ENCODE measurements at places on chromosomes 3 and 15. TPM values are rescaled to one million over a fixed set of nuclear protein-coding genes. Genes with fewer than 3 reads are reported as not detected.

CCR3 gene
- 2.0 TPM for total RNA-seq

CCR9 gene
- total RNA-seq = 9.7 TPM

SLC9C1 gene
- total RNA-seq = 0.28 TPM

C15orf62 gene
- 0.82 TPM for total RNA-seq

GOLGA8S gene
- 0.49 TPM for total RNA-seq

NR2E3 gene
- total RNA-seq = not detected

TJP1 gene
- not detected for total RNA-seq

SLC38A3 gene
- total RNA-seq = not detected

LIPH gene
- total RNA-seq = not detected

ZNF774 gene
- 1.6 TPM for total RNA-seq

SPRED1 gene
- 0.07 TPM for total RNA-seq

ADGRG7 gene
- not detected for total RNA-seq

C2CD4A gene
- total RNA-seq = 0.07 TPM

TM6SF1 gene
- total RNA-seq = 13.3 TPM

DNA sequence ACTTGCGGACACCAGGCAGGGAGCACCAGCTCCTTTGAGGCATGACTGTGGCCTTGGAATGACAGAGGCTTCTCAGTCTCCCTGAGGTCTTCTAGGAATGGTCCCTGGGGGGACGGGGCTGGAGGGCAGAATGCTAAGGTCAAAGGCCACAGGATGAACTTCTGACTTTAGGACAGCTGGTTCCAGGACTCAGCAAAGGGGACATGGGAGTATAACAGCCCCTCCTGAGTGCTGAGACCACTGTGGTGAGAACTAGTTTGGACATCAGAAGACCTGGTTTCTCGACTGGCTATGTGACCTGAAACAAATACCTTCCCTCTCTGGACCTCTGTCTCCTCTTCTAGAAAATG is 17.8 kb downstream of the ITGA11 start:
- no peak overlapping the region for H3K4me3 ChIP-seq
- DNase-seq = peak; percentile 14
- no peaks in the 10 kb centered on the region for H3K4me1 ChIP-seq
- peaks cover 3% of the 10 kb centered on the region for H3K27me3 ChIP-seq
- H3K27ac ChIP-seq = no peak overlapping the region

DNA sequence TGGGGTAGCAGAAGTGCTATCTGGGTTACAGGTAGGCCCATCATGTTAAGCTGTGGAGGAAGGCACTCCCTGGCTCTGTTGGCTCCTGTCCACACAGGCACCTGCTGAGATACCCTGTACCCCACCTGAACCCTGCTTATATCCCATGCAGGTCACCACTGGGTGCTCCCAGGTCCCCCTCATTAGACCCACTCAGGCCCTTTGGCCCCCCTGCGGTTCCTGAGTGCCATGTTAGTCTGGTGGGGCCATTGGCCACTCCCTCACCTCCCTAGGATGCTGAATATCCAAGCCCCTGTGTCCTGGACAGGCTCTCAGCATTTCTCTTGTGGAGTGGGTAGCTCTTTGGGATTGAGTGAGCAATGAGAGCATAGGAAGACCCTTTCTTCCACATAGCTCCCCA is 128.2 kb downstream of the EPHB1 start:
- no peak overlapping the region for H3K4me3 ChIP-seq
- no peaks in the 10 kb centered on the region for H3K36me3 ChIP-seq
- no peak overlapping the region for H3K27ac ChIP-seq

GRCh38 chr3:49173116-49173791 is 1.9 kb downstream of the KLHDC8B start:
- no peaks in the 10 kb centered on the region for H3K27me3 ChIP-seq
- no peak overlapping the region for H3K4me3 ChIP-seq
- H3K36me3 ChIP-seq = no peaks in the 10 kb centered on the region
- peaks cover 17% of the 10 kb centered on the region for H3K4me1 ChIP-seq
- no peak for DNase-seq

- H3K4me1 ChIP-seq = peaks cover 2% of the 10 kb centered on the region
- H3K27me3 ChIP-seq = peaks cover 15% of the 10 kb centered on the region
- no peak overlapping the region for H3K27ac ChIP-seq
- H3K36me3 ChIP-seq = no peaks in the 10 kb centered on the region
These were observed 5.3 kb downstream of the KLF15 start for GRCh38 chr3:126351771-126352475.

DNA sequence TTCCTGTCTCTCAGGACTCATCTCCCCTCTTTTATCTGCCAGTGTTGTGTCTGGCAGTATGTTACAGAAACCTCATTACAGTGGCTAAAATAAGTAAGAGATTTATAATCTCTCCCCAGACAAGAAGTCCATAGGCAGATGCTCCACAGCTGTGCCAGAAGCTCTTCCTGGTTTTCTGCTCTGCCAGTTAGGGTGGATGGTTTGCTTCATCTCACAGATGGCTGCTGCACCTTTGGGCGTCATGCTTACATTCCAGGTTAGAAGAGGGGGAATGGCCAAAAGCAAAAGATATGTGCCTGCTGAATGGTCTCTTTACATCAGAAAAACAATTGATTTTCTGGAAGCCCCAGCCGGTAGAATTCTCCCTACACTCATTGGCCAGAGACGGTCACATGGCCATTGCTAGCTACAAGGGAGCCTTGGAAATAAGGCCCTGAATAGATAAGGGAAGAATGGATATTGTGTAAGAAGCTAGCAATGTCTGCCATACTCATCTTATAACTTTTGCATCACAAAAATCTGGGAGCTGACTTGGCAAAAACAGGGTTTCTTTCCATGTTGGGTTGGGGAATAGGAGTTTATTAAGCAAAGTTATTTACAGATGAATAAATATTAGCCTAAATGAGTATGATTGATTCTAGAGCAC is 91.1 kb downstream of the PDCD6IP start:
- H3K36me3 ChIP-seq = no peaks in the 10 kb centered on the region
- DNase-seq = no peak
- no peaks in the 10 kb centered on the region for H3K27me3 ChIP-seq
- peaks cover 5% of the 10 kb centered on the region for H3K4me1 ChIP-seq

GRCh38 chr3:45417930-45418847 is 29.8 kb downstream of the LARS2 start:
- DNase-seq = no peak
- H3K36me3 ChIP-seq = peaks cover 12% of the 10 kb centered on the region
- H3K4me1 ChIP-seq = peaks cover 15% of the 10 kb centered on the region
- H3K27me3 ChIP-seq = no peaks in the 10 kb centered on the region
- H3K27ac ChIP-seq = no peak overlapping the region
- no peak overlapping the region for H3K4me3 ChIP-seq

GRCh38 chr3:152190636-152191183 is 78.0 kb upstream of the MBNL1 start:
- H3K27me3 ChIP-seq = no peaks in the 10 kb centered on the region
- DNase-seq = no peak
- no peaks in the 10 kb centered on the region for H3K36me3 ChIP-seq
- no peak overlapping the region for H3K4me3 ChIP-seq

- no peak overlapping the region for H3K27ac ChIP-seq
- H3K4me3 ChIP-seq = no peak overlapping the region
- no peaks in the 10 kb centered on the region for H3K4me1 ChIP-seq
- no peak for DNase-seq
These were observed 144.4 kb downstream of the KCNAB1 start for GRCh38 chr3:156264771-156265170.

DNA sequence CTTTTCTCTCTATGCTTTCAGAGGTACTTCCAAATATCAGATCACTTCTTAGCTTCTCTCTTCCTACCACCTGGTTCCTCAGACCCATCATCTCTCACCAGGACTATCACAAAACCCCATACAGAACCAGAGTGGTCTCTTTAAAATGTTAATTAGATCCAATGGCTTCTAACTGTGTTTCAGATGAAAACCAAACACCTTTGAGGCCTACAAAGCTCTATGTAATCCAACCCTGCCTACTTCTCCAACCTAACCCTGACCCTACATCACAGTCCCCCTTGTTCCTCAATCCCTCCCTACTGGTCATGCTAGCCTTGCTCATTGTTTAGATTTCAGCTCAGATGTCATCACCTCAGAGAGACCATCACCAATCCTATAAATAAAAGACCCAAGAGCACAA is 34.8 kb downstream of the SUMF1 start:
- no peak overlapping the region for H3K4me3 ChIP-seq
- peaks cover 33% of the 10 kb centered on the region for H3K36me3 ChIP-seq
- DNase-seq = no peak
- H3K27ac ChIP-seq = no peak overlapping the region
- peaks cover under 1% of the 10 kb centered on the region for H3K4me1 ChIP-seq
- H3K27me3 ChIP-seq = no peaks in the 10 kb centered on the region

GRCh38 chr15:74892313-74892712 is 2.5 kb downstream of the MPI start:
- peak overlapping the region; percentile 94 for H3K27ac ChIP-seq
- H3K27me3 ChIP-seq = no peaks in the 10 kb centered on the region
- DNase-seq = no peak
- H3K4me1 ChIP-seq = peaks cover 49% of the 10 kb centered on the region

DNA sequence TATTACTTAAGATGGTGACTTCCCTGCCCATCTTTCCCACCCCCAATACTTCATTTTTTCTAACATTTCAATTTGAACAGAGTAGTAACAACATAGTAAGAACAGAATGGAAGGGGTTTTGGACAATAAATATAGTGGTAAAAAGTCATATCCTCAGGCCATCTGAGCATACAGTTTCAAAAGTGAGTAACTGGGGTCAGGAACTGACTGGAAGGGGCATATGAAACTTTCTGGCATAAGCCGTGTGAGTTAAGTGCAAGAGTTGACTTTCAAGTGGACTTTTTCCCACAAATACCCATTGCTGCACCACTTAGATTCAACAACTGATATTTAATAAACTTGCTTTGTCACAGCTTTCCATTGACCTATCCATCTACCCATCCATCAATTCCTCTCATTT is 153.5 kb upstream of the IL12A start:
- no peaks in the 10 kb centered on the region for H3K36me3 ChIP-seq
- peaks cover under 1% of the 10 kb centered on the region for H3K4me1 ChIP-seq
- no peak overlapping the region for H3K4me3 ChIP-seq
- peaks cover 17% of the 10 kb centered on the region for H3K27me3 ChIP-seq
- DNase-seq = no peak

DNA sequence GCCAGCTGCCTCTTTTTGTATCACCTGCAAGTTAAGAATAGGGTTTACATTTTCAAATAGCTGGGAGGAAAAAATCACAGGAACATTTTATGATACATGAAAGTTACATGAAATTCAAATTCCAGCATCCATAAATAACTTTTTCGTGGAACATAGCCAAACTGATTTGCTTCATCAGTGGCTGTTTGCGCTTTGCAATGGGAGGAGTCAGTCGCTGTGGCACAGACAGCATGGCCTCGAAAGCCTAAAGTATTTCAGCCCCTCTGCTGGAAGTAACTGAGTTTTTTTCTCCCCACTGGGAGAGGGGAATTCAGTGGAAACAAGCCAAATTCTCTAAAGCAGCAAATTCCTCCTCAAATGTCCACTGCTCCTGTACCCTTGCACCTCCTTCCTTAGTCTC is 271.9 kb downstream of the SUCLG2 start:
- H3K36me3 ChIP-seq = peaks cover 13% of the 10 kb centered on the region
- no peaks in the 10 kb centered on the region for H3K27me3 ChIP-seq
- H3K27ac ChIP-seq = no peak overlapping the region
- no peak overlapping the region for H3K4me3 ChIP-seq

- H3K27me3 ChIP-seq = peaks cover 20% of the 10 kb centered on the region
- no peak overlapping the region for H3K4me3 ChIP-seq
- no peak overlapping the region for H3K27ac ChIP-seq
- peaks cover 4% of the 10 kb centered on the region for H3K4me1 ChIP-seq
- H3K36me3 ChIP-seq = no peaks in the 10 kb centered on the region
These were observed 35.1 kb downstream of the UMPS start for GRCh38 chr3:124765197-124765840.

- H3K4me1 ChIP-seq = no peaks in the 10 kb centered on the region
- H3K4me3 ChIP-seq = no peak overlapping the region
- DNase-seq = no peak
- no peaks in the 10 kb centered on the region for H3K36me3 ChIP-seq
- no peak overlapping the region for H3K27ac ChIP-seq
- no peaks in the 10 kb centered on the region for H3K27me3 ChIP-seq
These were observed 175.6 kb downstream of the MFSD1 start for GRCh38 chr3:158977497-158977896.

- no peaks in the 10 kb centered on the region for H3K36me3 ChIP-seq
- no peak overlapping the region for H3K4me3 ChIP-seq
- no peak for DNase-seq
These were observed 79.4 kb downstream of the POLR2M start for GRCh38 chr15:57785959-57786358.

- H3K36me3 ChIP-seq = no peaks in the 10 kb centered on the region
- H3K4me1 ChIP-seq = peaks cover 4% of the 10 kb centered on the region
- no peak overlapping the region for H3K27ac ChIP-seq
- no peak overlapping the region for H3K4me3 ChIP-seq
- H3K27me3 ChIP-seq = peaks cover 5% of the 10 kb centered on the region
These were observed 34.1 kb downstream of the ABTB1 start for GRCh38 chr3:127706785-127707351.

- H3K27me3 ChIP-seq = no peaks in the 10 kb centered on the region
- H3K4me3 ChIP-seq = no peak overlapping the region
- DNase-seq = no peak
- H3K27ac ChIP-seq = no peak overlapping the region
- H3K4me1 ChIP-seq = no peaks in the 10 kb centered on the region
- no peaks in the 10 kb centered on the region for H3K36me3 ChIP-seq
These were observed 18.5 kb upstream of the LMCD1 start for GRCh38 chr3:8482960-8483665.

DNA sequence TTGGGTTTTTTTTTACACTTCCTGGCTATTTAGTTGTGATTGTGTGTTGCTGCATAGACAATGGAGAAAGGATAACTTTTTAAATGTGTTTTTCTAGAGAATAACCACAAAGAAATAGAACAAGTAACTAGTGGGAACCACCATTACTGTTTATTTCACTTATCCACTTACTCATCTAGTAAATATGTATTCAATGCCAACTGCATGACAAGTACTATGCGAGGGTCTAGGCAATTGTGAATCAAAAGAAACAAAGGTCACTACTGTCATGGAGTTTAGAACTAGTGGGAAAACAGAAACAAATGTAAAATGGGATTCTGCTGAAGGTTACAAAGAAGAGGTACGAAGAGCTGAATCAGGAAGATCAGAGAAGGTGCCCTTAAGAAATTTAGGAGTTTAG is 600.9 kb upstream of the ROBO2 start:
- DNase-seq = no peak
- no peaks in the 10 kb centered on the region for H3K36me3 ChIP-seq
- no peaks in the 10 kb centered on the region for H3K4me1 ChIP-seq
- H3K27me3 ChIP-seq = no peaks in the 10 kb centered on the region
- H3K4me3 ChIP-seq = no peak overlapping the region

DNA sequence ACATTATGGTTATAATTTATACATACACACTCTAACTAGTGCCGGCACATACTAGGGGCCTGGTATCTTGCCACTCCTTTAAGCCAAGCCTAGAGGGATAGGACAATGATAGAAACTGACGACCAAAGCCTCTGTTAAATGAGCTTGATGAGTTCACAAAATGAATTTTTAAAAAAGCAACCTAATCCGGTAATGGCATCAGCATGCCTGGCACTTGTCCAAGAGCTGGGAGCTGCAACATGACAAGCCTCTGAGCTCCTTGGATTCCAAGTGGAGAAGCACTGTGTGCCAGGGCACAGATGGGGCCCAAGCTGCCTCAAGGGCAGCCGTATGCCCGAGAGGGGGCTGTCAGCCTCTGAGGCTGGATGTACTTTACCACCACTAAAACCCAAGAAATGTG is 9.7 kb downstream of the ETV5 start:
- H3K27ac ChIP-seq = no peak overlapping the region
- no peak for DNase-seq
- no peaks in the 10 kb centered on the region for H3K4me1 ChIP-seq
- peaks cover 88% of the 10 kb centered on the region for H3K27me3 ChIP-seq
- H3K36me3 ChIP-seq = no peaks in the 10 kb centered on the region
